Stimulated activated CD4-positive, alpha-beta T cell treated with anti-CD3 and anti-CD28 coated beads, Interleukin-4, amount 100 ng/mL, for 4 hours (primary cell): ENCODE measurements at places on chromosomes 6 and 20.

DNA sequence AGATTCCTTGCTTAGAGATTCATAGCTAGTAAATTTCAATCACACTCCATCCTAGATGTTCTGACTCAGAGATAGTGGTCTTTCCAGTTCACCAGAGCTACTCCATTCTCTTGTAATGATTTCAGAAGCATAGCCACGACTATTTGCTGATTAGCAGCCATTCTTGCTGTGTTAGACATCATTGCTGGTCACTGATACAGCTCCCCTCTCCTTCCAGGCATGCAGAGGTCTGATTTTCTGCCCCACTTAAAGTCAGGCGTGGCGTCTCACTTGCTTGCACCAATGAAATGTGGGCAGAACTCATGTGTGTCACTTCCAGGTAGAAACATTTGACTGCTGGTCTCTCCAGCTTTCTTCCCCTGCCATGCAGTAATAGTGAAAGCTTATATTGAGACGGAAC is 168.9 kb upstream of the JARID2 start:
- DNase-seq, result no peak

DNA sequence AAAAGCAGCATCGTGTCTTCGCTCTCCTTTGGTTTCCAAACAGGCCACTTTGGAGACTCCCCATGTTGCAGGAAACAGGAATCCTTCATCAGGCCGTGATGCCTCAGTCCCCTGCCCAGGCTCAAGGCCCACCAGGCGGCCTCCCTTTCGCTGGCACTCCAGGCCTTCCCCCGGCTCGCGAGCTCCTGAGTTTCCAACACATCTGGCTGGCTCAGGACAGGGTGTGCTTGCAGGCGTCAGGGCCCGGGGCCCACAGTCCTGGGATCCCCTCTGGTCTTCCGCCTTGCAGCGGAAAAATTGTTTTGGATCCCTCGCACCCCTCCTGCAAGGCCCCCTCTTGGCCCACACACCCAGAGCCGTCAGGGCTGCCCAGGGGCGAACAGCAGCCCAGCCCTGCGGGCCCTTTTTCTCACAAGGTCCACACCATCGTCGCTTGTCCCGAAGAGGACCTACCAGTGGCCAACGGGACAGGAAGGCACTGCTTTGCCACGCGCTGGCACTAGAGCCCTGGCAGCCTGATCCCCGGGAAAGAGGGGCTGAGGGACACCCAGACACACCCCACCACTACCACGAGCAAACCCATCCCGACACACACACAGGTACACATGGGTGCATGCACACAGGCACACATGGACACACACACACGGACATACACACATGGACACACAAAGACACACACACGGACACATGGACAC is 1930.9 kb upstream of the DEFB115 start:
- no peak for DNase-seq

GRCh38 chr6:72936766-72937559 is 288.3 kb downstream of the KHDC1L start:
- no peak for DNase-seq

GRCh38 chr20:62949153-62949821 is 3.2 kb upstream of the SLC17A9 start:
- no peak for DNase-seq

DNA sequence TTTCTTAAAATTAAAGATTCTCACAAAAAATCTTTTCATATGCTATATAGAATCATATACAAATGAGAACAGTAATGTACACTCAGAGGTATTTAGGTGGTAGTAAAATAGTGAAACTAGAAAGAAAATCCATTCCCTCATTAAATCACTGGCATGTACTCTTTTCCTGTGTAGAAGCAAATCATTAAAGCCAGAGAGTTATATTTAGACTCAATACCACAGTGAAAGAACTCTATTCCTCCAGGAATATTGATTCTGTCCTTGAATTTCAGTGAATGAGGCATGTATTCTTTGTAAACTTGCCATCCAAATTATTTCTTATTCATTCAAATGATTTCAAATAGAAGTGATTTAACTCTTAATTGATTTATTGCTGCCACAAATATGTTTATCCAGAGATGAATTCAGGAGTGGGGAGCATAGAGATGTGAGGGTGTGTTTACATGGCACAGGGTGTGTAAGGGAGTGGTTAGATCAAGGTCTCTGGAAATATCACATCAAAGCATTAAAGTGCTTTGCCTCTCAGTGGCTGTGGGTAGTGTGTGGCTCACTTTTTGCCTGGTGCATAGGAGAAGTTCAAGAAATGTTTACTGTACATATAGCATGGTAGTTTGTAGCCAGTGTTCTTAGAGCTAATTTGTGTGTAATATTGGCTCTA is 141.2 kb downstream of the FAM83B start:
- no peak for DNase-seq

DNA sequence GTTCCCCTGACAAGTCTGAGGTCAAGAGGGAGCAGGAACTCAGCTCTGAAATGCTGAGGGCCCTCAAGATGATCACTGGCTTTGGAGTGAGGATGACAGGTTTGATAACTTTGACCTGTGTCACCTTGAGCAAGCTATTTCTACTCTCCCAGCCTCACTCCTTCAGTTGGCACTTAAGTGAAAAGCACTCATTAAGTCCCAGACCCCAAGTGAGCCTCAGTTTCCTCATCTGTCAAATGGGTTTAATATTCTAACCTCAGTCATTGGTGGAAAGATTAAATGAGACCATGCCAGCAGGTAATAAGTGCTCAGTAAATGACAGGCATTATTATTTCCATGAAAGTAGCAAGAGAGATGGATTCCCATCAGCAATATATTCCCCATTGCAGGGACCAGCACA is 14.0 kb downstream of the DEFB132 start:
- no peak for DNase-seq

DNA sequence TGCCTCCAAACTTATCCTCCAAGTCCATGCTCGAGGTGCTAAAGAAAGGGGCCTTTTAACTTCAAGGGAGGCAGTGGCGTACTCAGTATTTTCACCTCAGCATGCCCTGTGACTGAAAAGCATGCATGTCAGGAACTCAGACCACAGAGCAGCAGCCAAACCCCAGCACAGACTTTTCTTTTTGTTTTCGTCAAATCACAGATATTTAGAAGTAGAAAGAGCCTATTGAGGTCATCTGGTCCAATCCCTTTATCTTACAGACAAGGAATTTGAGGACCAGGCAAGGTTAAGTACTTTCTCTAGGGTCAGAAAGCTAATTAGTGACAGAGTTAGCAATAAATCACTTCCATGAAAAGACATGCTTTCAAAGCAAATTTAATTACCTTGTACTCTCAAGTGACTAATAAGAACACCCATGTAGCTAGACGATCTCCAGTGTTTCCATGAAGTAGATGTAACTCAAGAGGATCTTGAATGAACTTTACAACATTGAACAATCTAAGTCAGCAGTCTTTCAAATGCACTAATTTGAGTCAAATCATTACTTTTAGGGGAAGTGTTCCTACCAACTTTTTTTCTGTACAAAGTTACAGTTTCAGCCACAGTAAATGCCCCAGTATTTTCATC is 35.9 kb downstream of the MOXD1 start:
- no peak for DNase-seq

- DNase-seq, result no peak
Observed at GRCh38 chr6:51640021-51640420, 447.4 kb downstream of the PKHD1 start.

DNA sequence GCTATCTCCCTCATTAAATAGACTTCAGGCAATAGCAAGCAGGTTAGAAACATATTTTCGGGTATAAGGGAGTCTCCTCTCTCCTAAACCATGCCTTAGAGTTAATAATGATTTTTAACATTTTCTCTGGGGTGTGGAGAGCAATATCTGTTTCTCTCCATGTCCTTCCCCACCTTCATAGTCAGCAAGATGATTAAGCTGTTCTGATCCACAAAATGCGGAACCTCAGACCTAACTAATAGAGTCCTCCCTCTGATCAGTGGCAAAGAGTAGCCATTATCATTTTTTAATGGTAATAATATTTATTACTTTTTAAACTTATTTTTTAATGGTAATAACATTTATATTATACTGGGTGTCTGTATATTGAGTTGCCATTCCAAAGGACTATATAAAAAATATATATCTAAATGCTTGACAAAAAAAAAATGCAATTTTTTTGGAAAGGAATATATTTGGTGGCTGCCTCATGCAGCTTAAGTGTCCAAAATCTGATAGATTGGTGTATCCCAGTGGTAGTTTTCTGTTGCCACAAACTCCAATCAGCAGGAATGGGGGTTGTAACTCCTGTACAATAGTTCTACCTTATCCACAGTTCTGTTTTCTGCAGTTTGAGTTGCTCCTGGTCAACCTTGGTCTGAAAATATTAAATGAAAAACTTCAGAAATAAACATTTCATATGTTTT is 14.0 kb upstream of the BTN3A2 start:
- no peak for DNase-seq

- no peak for DNase-seq
Observed at GRCh38 chr6:142440600-142441293, 138.9 kb downstream of the ADGRG6 start.
